ENCODE measurements at places on chromosomes 4 and X.
A peak's percentile ranks its signal among the peaks of the same experiment; 100 is the strongest.

DNA sequence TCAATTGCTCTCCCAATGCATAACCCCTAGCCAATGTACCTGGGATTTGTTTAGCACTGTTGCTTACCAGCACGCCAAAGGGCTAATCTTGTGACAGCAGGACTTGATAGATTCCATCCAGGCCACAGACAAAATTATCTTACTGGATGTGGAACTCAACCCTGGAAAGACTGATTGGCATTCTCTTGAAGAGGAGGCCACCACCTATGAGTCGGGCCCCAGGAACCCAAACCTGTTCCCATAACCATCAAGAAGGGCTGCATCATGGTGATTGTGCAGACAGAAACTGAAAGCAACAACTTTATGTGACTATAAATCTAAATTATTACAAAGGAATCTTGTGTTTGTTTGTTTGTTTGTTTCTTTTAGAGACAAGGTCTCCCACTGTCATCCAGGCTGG is 19.9 kb upstream of the TMEM255A start:
- DNase-seq, result no peak

- no peak for DNase-seq
Observed at GRCh38 chr4:130393642-130394041, 1297.7 kb downstream of the C4orf33 start.

GRCh38 chr4:62135565-62136156 is 935.5 kb downstream of the ADGRL3 start:
- DNase-seq, result no peak

- DNase-seq, result no peak
Observed at GRCh38 chr4:91111556-91111955, 984.4 kb downstream of the CCSER1 start.

- peak; percentile 49 for DNase-seq
Observed at GRCh38 chrX:132908891-132909290, 49.5 kb downstream of the HS6ST2 start.

- DNase-seq, result no peak
Observed at GRCh38 chr4:105952591-105952990, 57.3 kb downstream of the NPNT start.

- DNase-seq, result no peak
Observed at GRCh38 chr4:112184438-112184837, 39.2 kb downstream of the FAM241A start.

GRCh38 chr4:144531841-144532240 is 114.1 kb upstream of the HHIP start:
- no peak for DNase-seq

GRCh38 chr4:153438916-153439756 is 27.0 kb upstream of the TMEM131L start:
- no peak for DNase-seq

- no peak for DNase-seq
Observed at GRCh38 chr4:130747842-130748241, 1651.9 kb downstream of the C4orf33 start.

DNA sequence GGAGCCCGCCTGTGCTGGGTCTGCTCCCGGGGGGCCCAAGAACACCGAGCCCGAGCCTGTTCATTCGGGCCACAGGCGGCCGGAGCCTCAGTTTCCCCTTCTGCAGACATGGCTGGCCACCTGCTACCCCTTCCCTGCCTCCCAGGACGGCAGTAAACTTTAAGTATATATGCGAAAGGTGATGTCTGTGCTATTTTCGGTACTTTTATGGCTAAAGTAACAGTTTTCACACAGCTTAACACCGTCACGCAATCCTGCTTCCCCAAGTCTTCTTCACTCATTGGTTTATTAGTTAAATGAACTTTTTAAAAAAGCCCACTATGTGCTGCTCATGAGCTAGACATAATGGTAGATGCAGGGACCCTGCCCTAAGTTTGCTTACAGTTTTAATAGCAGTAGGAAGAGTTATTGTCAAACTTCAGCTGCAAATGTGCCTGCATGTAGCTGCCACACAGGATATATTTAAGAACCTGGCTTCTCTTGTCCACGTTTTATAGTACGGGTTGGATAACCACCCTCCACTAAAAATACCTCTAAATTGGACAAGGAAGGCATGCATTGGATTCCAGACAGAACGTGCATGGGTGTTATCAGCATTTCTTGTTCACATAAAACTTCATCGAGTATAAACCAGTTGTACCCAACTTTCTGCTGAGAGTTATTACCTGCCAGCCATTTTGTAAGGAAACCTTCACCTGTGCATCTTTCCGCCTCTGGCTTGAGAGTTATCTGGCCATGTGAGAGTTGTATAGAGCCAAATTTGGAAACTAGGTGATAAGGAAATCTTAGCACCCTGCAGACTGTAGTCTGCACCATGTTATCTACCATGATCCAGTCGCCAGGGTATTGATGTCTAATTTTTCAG is 741 bp downstream of the ANAPC4 start:
- DNase-seq, result no peak

- DNase-seq, result no peak
Observed at GRCh38 chrX:149161435-149162088, 343.5 kb downstream of the IDS start.

- DNase-seq, result no peak
Observed at GRCh38 chrX:3504916-3505315, 158.5 kb upstream of the MXRA5 start.

DNA sequence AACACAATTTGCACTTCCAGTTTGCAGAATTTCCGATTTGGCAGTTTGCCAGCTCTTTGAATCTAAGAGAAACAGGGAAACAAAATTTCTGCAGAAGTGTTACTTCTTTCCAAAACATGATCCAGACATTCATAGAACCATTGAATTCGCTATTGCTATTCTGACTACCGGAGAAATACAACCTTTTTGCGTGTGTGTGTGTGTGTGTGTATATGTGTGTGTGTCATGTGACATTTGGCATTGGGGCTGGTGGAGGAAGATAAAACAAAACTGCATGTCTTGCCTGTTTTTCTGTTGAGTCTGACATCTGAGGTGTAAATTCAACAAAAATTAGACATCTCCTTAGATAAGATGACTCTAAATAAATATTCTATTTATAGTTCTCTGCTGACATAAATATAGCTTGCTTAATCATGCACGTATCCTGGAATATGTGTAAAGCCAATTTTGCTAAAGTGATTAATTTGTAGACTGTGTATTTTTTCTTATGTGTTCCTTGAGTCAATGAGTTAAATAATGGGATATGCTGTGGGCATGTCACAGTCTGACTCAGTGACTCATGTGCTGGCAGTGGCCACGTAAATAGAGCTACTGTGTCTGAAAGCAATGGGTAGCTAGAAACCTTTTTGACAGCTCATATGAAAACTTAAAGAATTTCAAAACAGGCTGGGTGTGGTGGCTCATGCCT is 98.9 kb downstream of the HPGD start:
- DNase-seq, result peak; percentile 94

DNA sequence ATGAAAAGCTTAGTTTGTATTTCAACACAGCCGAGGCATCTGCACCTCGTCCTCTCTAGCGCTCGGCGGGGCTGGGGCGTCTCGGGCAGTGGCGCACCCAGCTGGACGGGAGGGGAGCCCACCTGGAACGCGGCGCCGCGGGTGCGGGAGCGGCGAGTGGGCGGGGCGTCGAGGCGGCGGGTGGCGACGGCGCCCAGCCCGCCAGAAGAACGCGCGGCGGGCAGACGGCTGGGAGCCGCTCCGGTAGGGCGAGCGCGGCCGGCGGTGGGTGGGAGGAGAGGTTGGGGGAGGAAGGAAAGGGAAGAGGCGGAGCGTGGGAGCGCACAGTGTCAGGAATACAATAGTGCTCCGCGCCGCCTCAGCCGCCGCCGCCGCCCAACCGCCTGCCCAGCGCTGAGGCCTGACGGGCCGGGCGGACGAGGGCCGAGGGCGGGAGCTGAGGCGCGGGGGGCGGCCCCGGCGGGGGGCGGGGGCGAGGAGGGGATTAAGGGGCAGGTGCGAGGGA is at the start of gene JADE3:
TSS of gene JADE3 (plus strand) at position 324 of the 505 bp plus-strand sequence. CDS start 72,474 bp downstream, outside the sequence.
- no peak for DNase-seq

DNA sequence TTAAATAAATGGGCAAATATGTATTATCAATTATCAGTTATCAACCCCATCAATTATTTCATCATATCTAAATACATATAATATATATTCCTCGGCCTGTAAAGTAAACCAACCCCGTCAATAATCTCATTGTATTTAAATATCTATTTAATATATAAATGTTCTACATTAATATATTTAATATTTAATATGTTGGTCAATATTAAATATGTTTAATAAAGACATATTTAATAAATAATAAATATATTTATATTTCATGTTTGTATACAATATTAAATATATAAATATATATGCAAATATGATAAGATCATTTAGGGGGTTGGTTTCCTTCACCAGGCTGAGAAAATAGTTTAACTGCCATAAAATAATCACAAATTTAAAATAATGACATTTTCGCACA is 6.4 kb upstream of the TMEM144 start:
- no peak for DNase-seq

- DNase-seq, result no peak
Observed at GRCh38 chr4:104425948-104426347, 68.7 kb downstream of the CXXC4 start.

GRCh38 chrX:259692-260355 is 21.4 kb upstream of the PLCXD1 start:
- DNase-seq, result no peak

DNA sequence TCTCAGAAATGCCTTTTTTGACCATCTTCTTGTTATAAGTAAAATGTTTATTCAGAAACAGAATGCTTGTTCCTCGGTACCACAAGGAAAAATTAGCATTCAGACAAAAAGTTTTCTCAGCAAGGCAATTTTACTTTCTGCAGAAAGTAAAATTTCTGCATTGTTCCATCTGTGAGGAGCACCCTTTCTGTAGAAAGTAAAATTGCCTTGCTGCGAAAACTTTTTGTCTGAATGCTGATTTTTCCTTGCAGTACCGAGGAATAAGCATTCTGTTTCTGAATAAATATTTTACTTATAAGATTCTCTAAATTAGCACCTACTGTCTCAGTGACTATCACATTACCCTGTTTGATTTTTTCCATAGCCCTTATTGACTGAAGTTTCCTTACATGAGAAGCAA is 24.8 kb downstream of the ITGB1BP2 start:
- no peak for DNase-seq

DNA sequence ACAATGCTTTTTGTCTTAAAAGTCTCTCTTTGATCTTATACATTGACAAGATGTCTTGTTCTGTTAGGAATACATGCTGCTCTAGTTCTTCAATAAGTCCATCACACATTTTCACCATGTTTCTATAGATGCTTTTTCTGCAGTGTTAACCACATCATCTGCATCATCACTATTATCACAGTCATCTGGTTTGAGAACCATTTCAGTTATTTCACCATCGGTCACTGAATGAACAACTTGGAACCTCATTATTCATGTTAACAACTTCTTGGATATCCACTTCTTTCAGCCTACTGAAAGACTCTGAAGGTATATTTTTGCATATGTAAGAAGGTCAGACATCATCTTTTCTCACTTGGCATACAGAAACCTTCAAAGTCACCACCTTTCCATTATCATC is 975.2 kb downstream of the STIM2 start:
- no peak for DNase-seq

GRCh38 chr4:39617534-39617933 is 21.1 kb downstream of the SMIM14 start:
- DNase-seq, result no peak

DNA sequence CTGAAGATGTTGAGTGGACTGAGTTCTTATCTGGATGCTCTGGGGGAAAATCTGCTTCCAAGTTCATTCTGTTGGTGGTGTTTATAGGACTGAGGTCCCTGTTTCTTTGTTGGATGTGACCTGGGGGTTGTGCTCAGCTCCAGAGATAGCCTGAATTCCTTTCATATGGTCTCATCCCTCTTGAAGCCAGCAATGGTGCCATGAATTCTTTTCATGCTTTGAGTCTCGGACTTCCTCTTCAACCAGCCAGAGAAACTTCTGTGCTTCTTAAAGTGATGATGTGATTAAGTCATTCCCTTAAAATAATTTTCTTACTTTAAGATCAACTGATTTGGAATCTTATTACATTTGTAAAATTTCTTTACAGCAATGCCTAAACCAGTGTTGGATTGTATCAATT is 233.8 kb upstream of the UGT8 start:
- DNase-seq, result peak; percentile 30

GRCh38 chrX:119238557-119238956 is 2.5 kb downstream of the PGRMC1 start:
- DNase-seq, result no peak

DNA sequence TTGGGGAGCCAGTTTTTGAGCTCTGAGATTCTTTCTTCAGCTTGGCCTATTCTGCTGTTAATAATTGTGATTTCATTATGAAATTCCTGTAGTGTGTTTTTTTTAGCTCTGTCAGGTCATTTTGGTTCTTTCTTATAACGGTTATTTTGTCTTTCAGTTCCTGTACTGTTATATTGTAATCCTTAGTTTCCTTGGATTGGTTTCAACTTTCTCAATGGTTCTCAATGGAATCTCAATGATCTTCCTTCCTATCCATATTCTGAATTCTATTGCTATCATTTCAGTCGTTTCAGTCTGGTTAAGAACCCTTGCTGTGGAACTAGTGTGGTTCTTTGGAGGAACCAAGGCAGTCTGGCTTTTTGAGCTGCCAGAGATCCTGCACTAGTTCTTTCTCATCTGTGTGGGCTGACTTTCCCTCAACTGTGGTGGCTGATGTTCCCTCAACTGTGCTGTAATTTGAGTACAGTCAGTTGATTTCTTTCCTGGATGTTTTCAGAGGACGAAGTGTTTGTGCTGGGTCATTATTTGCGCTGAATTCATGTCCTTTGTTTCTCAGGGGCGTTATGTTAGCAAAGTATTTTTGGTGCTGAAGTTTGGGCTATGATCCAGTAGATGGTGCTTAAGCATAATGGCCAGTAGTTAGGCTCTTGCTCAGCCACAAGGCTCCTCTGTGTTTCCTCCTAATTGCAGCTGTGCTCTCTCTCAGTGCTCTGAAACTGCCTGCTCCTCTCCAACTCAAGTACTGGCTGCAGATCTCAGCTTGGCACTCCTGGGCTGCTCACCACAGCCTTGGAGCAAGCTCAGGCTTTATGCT is 27.5 kb downstream of the ENPEP start:
- DNase-seq, result no peak

DNA sequence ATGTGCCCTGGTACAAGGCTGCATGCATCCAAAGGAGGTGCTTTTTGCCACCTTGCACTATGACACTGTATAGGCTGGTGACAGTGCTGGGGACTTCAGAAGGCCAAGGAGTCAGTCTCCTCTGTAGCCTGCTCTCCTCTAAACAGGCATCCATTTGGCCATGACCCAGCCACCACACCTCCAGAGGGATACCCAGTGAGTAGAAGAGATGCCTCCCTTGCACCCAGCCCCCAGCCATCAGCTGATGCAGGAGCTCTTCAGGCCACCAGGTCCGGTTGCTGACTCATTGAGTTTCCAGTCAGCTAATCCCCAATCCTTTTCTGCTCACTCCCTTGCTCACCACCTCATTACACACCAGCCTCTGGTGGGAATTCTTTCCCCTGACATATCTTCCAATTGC is 99.8 kb downstream of the PJA1 start:
- peak; percentile 59 for DNase-seq
